ENCODE measurements at places on chromosomes 4 and X.

DNA sequence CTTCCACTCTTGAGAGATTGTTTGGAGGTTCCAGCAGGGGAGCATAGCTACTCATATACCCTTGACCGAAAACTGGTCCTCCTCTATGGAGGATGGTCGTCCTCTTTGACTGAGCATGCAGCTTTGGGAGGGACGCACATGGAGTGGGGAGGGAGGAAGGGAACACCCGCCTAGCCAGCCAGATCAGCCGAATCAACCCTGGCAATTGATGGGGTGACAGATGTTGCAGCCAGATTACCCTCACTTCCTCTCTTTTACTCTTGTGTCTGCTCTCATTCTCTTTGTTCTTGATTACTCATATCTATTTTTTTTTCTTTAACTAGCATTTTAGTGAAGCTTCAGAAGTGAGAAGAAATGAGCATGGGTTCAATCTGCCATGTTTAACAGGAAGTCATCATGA is 19.6 kb downstream of the MGST2 start:
- DNase-seq, result no peak

DNA sequence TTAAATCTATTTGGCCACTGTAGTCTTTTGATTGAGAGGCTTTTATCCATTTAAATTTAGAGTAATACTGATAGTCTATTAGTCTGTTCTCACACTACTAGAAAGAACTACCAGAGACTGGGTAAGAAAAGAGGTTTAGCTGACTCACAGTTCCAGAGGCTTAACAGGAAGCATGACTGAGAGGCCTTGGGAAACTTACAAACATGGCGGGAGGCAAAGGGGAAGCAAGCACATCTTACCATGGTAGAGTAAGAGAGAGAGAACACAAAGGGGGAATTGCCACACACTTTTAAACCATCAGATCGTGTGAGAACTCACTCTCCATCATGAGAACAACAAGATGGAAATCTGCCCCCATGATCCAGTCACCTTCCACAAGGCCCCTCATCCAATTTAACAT is 410.9 kb downstream of the PDGFC start:
- no peak for DNase-seq

- no peak for DNase-seq
Measured at GRCh38 chr4:309807-310206, 4.5 kb upstream of the ZNF732 start.

- no peak for DNase-seq
Measured at GRCh38 chr4:127006446-127006877, 626.3 kb upstream of the INTU start.

- DNase-seq, result no peak
Measured at GRCh38 chrX:140104760-140105159, 139.4 kb upstream of the CXorf66 start.
